ENCODE measurements at places on chromosomes 11 and 22. TPM values are rescaled to one million over a fixed set of nuclear protein-coding genes. Genes with fewer than 3 reads are reported as not detected.

DNA sequence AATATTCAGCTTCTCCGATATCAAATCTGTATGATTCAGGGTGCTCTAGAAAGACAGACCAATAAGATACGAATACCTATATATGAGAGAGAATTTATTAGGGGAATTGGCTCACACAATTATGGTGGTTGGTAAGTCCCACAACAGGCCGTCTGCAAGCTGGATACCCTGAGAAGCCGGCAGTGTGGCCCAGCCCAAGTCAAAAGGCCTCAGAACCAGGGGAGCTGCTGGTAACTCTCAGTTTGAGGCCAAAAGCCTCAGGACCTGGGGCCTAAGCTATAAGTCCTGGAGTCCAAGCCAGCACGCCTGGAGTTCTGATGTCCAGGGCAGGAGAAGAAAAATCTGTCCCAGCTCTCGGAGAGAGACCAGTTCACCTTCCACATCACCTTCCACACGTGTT, 318.7 kb downstream of the BRD1 start:
- no peaks in the 10 kb centered on the region for H3K36me3 ChIP-seq
- peaks cover 6% of the 10 kb centered on the region for H3K27me3 ChIP-seq
- H3K4me3 ChIP-seq: no peak overlapping the region
- DNase-seq: no peak

DNA sequence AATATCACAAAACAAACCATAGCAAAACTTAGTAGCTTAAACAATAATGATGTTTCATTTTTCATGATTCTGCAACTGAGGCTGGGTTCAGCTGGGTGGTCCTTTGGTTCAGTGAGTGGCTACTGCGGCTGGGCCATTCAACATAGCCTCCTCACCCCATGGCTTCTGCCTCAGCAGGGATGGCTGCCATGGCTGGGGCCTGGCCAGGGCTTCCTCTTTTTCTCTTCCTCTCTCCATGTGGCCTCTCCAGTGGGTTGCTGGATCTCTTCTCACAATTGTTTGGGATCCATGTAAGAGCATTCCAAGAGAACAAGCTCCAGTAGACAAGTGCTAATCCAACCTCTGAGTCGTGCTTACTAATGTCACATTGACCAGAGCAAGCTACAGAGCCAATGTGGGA, 248.6 kb upstream of the PLET1 start:
- H3K4me3 ChIP-seq: no peak overlapping the region
- no peaks in the 10 kb centered on the region for H3K27me3 ChIP-seq
- no peak overlapping the region for H3K27ac ChIP-seq
- no peaks in the 10 kb centered on the region for H3K4me1 ChIP-seq
- no peaks in the 10 kb centered on the region for H3K36me3 ChIP-seq

- no peak overlapping the region for H3K4me3 ChIP-seq
- no peak for DNase-seq
- H3K36me3 ChIP-seq: no peaks in the 10 kb centered on the region
These were observed 340.9 kb downstream of the LRRC4C start for GRCh38 chr11:41118521-41118920.

GRCh38 chr22:20031732-20032406, 11.0 kb downstream of the TANGO2 start:
- no peak overlapping the region for H3K4me3 ChIP-seq
- H3K36me3 ChIP-seq: peaks cover 17% of the 10 kb centered on the region
- H3K4me1 ChIP-seq: peaks cover 95% of the 10 kb centered on the region
- DNase-seq: no peak
- H3K27ac ChIP-seq: peak overlapping the region; percentile 85

TEX12 gene
- total RNA-seq: 0.22 TPM

- H3K36me3 ChIP-seq: no peaks in the 10 kb centered on the region
- H3K27me3 ChIP-seq: no peaks in the 10 kb centered on the region
- H3K4me1 ChIP-seq: no peaks in the 10 kb centered on the region
- no peak for DNase-seq
These were observed 291.0 kb downstream of the GUCY1A2 start for GRCh38 chr11:106727256-106727655.

- no peak overlapping the region for H3K4me3 ChIP-seq
- H3K36me3 ChIP-seq: no peaks in the 10 kb centered on the region
- peak; percentile 25 for DNase-seq
- H3K4me1 ChIP-seq: peaks cover 6% of the 10 kb centered on the region
- peaks cover 71% of the 10 kb centered on the region for H3K27me3 ChIP-seq
These were observed 29.0 kb upstream of the API5 start for GRCh38 chr11:43282607-43283440.

C22orf15 gene
- not detected for total RNA-seq

SRPRA gene
- total RNA-seq: 64.2 TPM

DNA sequence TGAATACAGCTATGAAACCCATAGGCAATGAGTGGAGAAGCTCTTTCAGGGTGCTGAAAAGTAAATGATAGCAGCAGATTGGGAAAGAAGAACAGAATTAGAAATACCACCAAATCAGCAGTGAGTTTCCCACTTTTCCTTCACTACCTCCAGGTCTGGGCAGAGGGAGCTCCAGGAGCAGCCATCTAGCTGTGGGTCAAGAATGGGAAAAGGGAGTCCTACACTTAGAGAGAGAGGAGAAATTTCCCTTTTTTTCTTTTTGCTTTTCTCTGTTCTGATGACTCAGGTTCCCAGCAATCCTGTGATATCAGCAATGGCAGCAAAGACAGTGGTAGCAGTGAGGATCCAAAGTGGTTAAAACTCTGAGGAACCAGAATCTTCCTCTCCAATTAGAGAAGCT, 263.9 kb downstream of the NXPE2 start:
- no peak overlapping the region for H3K27ac ChIP-seq
- no peaks in the 10 kb centered on the region for H3K27me3 ChIP-seq
- no peaks in the 10 kb centered on the region for H3K36me3 ChIP-seq
- H3K4me3 ChIP-seq: no peak overlapping the region
- no peaks in the 10 kb centered on the region for H3K4me1 ChIP-seq
- DNase-seq: no peak

DNA sequence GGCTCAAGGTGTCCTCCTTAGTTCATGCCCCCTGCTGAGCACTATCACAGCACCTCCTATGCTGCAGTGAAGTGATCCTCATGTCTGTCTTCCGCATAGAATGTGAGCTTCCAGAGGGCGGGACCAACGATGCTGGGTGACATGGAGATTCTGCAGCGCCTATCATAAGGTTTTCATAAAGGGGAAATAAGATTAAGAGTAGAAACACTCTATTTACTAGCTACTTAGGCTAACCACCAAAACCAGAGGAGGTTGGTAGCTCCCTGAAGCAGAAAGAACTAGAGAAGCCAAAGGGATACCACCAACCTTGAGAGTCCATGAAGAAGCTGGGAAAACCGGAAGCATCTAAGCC, 39.3 kb upstream of the POU2AF1 start:
- H3K4me3 ChIP-seq: no peak overlapping the region
- H3K27ac ChIP-seq: no peak overlapping the region
- H3K36me3 ChIP-seq: no peaks in the 10 kb centered on the region
- H3K4me1 ChIP-seq: peaks cover 33% of the 10 kb centered on the region
- no peaks in the 10 kb centered on the region for H3K27me3 ChIP-seq
- DNase-seq: no peak

DNA sequence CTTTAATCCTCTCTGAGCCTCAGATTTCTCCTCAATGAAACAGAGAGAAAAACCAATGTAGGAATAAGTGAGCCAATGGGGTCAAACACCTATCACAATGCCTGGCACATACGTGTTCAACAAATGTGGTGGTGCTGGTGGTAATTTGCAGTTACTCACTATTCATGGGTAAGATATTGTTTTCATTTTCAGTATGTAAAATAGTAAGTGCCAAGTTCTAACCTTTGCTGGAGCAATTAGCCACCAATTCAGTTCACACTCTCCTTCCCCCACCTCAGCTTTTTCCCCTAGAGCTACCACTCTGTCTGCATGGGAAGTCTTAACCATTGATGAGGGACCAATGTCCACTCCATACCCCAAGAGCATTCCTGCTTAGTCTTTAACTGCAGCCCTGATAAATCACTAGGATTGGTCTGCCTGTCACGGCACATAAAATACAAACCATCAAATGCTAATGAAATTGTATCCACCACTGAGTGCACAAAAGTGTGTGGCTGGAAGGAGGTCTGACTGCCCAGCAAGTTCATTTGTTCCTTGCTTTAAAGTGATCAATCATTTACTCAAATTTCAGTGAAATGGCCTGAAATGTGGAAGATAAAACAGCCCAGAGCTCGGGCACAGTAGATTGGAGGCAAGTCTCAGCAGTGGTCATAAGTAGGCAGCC, 187.4 kb upstream of the API5 start:
- no peaks in the 10 kb centered on the region for H3K27me3 ChIP-seq
- H3K4me1 ChIP-seq: no peaks in the 10 kb centered on the region
- H3K27ac ChIP-seq: peak overlapping the region; percentile 38
- no peak overlapping the region for H3K4me3 ChIP-seq
- no peaks in the 10 kb centered on the region for H3K36me3 ChIP-seq

DNA sequence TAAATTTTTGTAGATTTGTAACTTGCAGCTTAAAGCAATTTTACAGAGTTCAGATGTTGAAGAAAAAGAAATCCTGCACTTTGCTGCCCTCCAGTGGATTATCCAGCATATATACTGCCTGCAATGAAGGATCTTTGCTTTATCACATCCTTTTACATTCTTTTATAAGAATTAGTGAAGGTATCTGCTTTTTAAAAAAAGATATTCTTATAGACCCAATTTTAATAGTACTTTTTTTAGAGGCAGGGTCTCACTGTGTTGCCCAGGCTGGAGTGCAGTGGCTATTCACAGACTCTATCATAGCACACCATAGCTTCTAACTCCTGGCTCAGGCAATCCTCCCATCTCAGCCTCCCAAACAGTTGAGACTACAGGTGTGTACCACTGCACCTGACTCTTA, 60.7 kb downstream of the TTC17 start:
- peaks cover 46% of the 10 kb centered on the region for H3K36me3 ChIP-seq
- no peak for DNase-seq
- H3K4me3 ChIP-seq: no peak overlapping the region
- H3K4me1 ChIP-seq: no peaks in the 10 kb centered on the region

DNA sequence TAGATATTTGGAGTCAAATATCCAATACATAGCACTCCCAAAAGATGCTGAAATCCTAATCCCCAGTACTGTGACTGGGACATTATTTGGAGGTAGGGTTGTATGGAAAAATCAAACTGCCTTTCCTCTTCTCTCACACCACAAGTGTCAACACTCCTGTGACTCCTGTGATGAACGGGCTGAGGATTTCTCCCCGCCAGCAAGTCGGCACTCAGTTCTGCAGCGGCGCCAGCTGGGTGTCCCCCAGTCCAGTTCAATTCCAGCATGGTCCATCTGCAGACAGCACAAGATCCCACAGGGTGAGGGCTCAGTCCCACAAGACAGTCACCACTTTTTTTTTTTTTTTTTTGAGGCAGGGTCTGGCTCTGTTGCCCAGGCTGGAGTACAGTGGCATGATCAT, 4.3 kb upstream of the PARVB start:
- DNase-seq: peak; percentile 44
- no peaks in the 10 kb centered on the region for H3K36me3 ChIP-seq
- H3K27me3 ChIP-seq: no peaks in the 10 kb centered on the region
- H3K27ac ChIP-seq: peak overlapping the region; percentile 71
- H3K4me3 ChIP-seq: no peak overlapping the region

GRCh38 chr11:94017446-94017845, 3.7 kb upstream of the HEPHL1 start:
- DNase-seq: no peak
- no peaks in the 10 kb centered on the region for H3K36me3 ChIP-seq
- H3K4me3 ChIP-seq: no peak overlapping the region
- H3K4me1 ChIP-seq: no peaks in the 10 kb centered on the region

DNA sequence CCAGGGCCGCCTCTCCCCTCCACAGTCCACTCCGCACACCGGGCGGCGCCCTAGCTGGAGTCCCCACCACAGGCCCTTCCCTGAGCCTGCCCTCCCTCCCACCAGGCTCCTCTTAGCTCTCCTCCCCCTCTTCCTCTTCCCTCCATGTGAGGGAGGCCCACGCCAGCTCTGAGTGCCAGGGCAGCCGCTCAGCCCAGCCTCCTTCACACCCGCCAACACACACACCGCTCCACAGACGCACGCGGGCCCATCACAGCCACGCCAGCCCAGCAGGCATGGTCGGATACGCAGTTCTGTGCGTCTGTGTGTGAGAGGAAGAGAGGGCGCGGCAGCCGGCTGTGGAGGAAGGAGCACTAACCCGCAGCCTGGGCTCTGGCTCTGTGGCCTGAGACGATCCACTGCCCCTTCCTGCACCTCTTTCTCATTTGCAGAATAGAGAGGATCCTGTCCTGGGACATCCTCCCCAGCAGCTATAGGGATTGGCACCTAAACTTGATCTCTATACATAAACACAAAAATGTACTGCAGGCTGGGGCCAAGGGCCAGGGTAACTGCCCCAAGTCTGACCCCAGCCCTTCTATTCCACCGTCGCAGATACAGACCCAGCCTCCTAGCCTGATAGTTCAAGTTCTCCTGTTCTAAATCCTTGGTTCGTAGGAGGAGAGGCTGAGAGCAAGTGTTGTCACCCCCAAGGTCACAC, 3.5 kb downstream of the CHRM4 start:
- no peak overlapping the region for H3K27ac ChIP-seq
- peaks cover 74% of the 10 kb centered on the region for H3K27me3 ChIP-seq
- H3K4me1 ChIP-seq: peaks cover 42% of the 10 kb centered on the region

All from left ventricle myocardium inferior (tissue), 1 donor.